ENCODE measurements at places on chromosomes 13 and 19. TPM values are rescaled to one million over a fixed set of nuclear protein-coding genes. Genes with fewer than 3 reads are reported as not detected.

SIGLECL1 gene
- not detected for polyA plus RNA-seq

- DNase-seq, result no peak
These were observed 26.2 kb upstream of the LRCH1 start for GRCh38 chr13:46526740-46527139.

GRCh38 chr19:16042533-16043085 lies 33.7 kb upstream of the TPM4 start:
- DNase-seq, result no peak

GRCh38 chr13:41981951-41982715 lies 21.2 kb upstream of the VWA8 start:
- DNase-seq, result no peak

DNA sequence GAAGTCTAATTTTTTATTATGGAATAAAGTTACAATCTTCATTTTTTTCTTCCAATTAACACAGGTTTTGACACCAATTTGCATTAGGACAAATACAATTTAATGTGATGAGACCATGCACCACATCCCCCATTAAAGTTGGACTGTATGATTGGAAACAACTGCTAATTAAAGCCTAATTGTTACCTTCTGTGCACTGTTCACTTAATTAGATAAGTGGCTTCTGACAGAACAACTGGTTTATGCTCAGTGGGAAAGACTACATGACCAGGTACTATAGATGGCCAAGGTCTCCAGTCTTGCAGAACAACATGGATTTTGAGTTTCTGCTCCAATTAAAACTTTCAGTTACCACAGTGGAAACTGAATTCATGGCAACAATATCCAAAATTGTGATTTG lies 198.1 kb downstream of the FGF14 start:
- DNase-seq, result no peak

DNA sequence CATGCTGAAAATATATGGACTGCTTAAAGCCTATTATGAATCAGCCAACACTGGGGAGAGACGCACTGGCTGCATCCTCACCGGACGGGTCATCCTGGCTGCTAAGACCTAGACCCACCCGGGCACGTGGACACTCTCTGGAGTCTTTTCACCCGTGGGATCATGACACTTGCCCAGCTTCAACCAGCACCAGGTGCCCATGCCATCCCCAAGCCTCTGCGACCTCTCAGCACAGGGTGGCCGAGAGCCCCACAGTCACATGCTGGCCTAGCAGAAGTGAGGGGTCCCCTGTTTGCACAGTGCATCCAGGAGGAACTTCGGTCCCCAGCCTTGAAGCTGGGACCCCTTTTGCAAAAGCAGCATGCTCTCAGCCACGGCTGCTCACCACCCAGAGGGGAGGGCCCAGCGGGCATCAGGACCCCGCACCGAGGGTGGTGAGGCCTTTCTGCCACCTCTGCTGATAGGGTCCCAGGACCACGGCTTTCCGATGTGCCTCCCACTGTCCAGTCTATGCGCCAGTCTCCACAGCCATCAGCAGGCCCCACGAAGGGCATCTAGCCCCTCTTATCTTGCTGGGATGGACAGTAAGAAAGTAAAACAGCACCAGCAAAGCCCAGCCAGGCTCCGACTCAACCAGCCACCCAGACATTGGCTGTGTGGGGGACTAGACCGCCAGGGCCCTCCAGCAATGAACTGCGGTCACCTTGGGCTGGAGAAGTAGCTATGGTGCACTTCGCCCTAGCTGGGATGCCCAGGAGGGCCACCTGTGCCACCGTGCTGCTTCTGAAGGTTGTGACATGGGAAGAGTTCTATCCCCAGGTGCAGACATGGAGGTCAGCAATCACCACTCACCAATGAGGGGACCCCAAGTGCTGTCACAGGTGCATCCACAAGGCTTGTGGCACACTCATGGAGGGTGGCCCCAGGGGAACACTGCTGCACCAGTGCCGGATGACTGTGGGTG lies 73.1 kb downstream of the CEBPG start:
- DNase-seq, result no peak

DNA sequence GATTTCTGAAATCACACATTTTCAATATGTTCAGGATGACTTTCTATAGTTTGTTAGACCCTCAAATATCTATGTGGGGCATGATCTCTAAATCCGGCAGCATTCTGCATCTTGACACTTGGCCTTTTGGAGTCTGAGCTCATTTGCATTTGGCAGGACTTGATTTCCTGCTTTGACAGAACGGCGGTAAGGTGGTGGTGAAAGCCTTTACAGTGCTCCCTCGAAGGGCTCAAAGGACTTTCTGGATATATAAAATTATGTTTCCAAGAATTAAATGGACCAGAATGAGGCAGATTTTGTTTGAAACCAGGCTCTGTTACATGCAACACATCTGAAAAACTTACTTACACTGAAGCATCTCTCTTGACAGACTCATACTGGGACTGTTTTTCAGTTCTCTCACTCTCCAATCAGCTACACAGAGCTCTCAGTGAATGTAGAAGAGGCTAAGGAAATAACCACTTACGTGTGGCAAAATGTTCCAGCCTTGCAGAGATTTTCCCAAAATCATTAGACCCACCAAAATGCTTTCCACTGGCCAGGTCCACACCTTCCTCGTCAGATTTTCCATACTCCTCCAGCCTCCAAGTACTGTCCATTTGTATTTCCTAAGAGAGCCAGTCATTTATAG lies 207.2 kb downstream of the SPRY2 start:
- no peak for DNase-seq

GRCh38 chr13:77696006-77696878 lies 1.2 kb upstream of the SLAIN1 start:
- no peak for DNase-seq

GRCh38 chr13:51729866-51730553 lies 74.0 kb downstream of the DHRS12 start:
- DNase-seq, result peak; percentile 88
